Activated gamma-delta T cell (primary cell): ENCODE measurements at places on chromosomes 3 and 15.

DNA sequence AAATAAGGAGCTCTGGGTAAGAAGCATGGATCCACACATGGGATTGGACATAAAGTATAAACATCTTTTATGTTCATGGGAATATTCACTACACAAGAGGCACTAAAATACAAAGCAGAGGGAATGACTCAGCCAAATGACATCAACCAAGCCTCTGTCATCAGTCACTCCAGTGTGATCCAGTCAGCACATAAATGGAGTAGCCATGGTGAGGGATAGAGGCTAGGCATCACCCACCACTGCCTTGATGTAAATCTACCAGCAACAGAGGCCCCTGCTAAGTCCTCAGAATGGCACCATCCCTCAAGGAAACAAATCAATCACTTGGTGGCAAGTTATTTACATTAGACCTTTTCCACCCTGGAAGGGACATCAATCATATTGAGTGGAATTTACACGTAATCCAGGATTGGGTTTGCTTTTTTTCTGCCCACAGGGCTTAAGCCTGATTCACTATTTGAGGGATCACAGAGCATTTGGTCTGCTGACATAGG lies 27.2 kb downstream of the VEPH1 start:
- DNase-seq: no peak

GRCh38 chr3:112302881-112303763 lies 9.1 kb upstream of the SLC9C1 start:
- no peak for DNase-seq

- DNase-seq: no peak
Measured at GRCh38 chr3:169008776-169009358, 654.6 kb downstream of the MECOM start.

DNA sequence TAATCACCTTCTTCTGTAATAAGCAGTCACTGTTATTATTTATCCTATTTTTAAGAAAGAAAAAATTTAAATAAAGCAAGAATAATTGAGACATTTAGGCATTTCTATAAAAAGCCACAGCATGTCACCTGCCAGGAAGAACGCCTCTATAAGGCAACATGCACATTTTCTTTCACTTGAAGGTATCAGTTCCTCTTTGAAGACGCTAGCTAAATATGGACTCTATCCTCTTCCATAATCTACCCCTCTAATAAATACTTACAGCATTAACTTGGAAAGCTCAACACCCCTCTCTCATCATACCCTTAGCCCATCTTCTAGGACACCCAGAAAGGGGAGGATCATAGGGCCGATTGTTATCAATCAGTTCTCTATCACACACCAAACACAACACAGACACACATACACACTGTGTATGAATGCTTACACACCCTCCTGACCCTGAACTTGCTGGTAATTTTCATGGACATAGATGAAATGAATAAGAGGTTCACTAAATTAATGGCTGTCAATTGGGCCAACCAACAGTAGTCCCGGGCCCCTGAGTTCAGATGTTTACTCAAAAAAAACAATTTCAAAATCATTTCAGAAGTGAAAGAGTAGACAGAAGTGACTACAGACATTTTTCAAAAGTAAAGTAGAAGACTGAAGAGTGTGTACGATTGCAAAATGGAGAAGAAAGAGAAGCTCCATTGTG lies 102.5 kb downstream of the ZMAT3 start:
- DNase-seq: no peak

GRCh38 chr3:189108067-189108466 lies 63.7 kb upstream of the TPRG1 start:
- no peak for DNase-seq

DNA sequence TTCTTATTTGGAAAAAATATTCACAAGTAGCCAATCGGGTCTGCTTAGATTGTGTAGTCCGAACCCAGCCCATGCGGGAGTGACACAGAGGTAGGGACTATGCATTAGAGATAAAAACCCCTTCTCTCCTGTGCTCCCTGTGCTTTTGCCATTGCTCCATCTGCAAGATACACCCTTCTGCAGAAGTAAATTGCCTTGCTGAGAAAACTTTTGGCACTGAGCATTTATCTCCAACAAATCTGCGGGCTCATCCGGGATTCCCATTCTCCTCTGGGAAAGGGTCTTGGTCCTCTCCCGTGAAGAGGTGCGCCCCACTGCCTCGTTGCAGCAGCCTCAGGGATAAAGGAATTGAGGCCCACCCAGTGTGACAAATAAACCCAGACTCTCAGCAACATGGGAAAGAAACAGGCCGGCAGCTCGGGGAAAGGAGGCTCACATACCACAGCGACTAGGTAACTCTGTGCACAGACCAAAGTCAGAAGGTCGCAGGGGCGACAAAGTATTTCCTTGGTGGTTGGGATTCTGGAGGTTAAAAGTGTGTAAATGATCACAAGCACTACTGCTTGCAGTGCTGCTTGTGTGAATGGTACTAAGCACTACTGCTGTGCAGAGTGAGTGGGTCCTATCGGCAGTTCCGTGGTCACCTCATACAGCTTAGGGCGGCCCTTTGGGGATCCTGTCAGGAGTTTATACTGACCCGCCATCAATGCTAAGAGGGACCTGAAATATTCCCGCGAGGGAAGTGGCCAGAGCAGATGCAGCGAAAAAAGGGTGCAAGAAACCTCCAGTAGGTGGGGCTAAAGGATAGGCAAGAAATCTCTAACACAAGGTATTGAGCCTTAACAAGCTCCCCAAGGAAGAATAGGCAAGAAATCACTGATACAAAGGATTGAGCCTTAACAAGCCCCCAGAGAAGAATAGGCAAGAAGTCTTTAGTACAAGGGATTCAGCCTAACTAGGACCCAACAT lies 54.3 kb downstream of the GSK3B start:
- DNase-seq: no peak

GRCh38 chr15:43872416-43873020 lies 45.7 kb downstream of the WDR76 start:
- DNase-seq: no peak

GRCh38 chr3:71652781-71653413 lies 69.4 kb upstream of the FOXP1 start:
- DNase-seq: no peak

DNA sequence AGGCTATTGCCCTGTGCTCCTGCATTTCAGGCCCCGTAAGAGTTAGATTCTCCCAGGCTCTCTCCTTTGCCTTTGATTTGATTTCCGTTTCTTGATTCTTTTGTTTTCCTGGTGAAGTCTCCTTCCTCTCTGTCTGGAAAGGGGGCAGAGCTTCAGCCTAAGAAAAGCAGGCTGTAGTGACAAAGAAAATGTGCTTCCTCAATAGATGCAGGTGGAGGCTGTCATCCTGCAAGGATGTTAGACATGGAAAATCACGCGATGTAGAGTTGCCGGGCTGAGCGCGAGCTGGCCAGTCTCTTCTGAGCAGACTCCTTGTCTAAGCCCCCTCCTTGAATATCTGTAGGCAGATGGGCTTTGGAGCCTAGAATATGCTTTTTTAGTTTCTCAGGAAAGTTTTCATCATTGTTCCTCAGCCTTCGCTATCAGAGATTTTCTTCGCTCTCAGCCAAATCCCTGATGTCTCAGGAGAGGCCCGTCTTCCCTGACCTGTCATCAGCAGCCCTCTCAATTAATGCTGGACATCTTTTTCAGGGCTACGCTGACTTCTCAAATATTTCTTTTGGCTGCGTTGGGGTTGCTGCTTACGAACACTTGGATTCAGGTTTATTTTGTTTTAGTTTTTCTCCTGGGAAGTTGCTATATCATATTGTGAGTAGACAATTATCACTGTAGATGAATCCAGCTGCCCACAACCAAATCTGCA lies 163.6 kb downstream of the ITPR1 start:
- no peak for DNase-seq

GRCh38 chr15:99951511-99951910 lies 218.3 kb upstream of the LYSMD4 start:
- no peak for DNase-seq

- no peak for DNase-seq
Measured at GRCh38 chr15:67834581-67835296, 5.1 kb downstream of the RNU6-1 start.

DNA sequence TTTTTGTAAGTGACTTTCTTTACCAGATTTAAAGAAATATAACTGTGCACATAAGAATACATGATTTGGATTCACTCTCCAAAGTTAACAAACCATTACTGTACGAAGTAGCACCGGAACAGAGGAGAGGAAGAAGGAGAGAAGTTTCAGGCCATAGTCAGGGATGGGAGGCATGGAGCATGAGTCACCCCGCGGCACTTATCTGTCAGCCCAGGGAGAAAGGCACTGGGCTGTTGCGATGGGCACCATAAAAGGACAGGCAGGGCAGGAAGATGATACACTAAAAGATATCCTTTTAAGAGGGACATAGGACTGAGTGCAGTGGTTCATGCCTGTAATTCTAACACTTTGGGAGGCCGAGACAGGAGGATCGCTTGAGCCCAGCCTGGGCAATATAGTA lies 37.0 kb downstream of the TTC23 start:
- DNase-seq: no peak

DNA sequence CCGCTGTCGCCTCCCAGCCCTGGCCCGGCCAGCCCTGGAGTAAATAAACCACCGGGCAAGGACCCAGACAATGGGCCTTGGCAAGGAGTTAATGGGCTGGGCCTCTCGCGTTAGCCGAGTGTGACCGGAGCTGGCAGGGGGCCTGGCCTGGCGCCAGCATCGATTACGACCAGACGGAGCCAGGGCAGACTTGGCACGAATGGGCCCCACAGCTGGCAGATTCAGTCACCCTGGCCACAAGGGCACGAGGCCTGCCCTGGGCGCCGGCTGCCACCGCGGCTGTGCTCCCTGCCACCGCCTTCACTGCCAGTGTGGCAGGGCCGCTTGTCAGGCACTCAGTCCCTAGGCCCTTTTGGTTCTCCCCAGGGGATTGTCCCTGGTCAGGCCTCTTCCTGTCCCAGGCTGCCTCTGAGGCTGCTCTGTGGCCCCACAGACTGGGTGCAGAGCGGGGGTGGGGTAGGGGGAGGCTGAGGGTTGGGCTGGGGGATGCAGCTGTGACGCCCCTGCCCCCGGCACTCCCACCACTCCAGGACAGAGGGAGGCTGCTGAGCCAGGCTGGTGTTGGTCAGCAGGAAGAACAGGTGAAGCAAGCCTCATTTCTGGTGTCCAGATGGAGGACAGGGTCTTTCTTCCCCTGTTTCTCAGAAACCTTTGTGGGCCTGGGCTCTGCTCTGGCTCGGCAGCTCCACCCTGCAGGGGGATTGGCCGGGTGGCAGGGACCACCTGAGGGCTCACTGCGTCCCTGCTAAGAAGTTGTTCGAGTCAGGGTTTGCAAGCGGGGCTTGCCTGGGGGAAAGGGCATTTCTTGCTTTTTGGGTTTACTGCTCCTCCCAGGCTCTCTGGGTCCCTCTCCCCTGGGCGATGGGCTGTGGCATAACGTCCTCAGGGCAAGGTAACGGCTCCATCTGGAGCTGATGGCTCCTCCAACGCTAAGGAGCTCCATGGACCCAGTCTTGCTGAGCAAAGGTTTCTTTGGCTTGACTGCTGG lies 30.5 kb upstream of the SRP14 start:
- DNase-seq: no peak

DNA sequence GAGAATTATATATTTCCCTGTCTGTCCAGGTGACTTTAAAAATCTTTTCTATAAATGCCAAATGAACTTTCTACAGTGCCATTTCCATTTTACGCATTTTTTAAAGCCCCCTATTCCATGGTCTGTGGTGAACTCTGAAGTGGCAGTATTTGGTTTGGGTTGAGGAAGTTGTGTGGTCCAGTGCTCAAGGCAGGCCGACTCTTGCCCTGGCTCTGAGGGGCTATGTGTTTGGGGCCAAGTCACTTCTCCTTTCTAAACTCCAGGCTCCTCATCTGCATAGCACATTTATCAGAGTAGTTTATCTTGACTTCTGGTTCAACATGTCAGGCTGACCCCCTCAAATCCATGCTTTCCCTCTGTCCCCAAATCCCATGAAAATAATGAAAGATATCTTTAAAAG lies 14.1 kb downstream of the TTC21A start:
- no peak for DNase-seq
